ENCODE measurements at places on chromosomes 6 and 20.

DNA sequence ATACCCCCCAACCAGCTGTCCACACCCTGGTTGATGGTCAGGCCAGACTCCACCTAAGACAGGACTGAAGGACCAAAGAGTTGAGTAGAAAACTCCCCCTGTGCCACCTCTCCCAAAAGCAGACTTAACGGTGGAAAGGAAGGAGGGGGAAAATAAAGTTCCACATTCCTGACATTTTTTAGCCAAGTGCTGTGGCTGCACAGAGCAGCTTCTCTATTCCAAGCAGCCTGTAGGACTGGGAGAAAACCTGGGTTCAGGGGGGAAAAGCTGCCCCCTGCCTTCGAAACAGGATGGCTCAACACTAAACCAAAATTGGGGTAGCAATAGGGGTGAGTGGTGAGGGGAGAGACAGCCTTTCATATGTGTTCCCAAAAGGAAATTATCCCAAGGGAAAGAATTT lies 3.6 kb downstream of the TRAM2 start:
- DNase-seq, result no peak

- DNase-seq, result peak; percentile 75
These were observed 32.5 kb downstream of the PRR18 start for GRCh38 chr6:166275714-166276166.

- no peak for DNase-seq
These were observed 312.4 kb downstream of the CDKAL1 start for GRCh38 chr6:20846602-20847028.

DNA sequence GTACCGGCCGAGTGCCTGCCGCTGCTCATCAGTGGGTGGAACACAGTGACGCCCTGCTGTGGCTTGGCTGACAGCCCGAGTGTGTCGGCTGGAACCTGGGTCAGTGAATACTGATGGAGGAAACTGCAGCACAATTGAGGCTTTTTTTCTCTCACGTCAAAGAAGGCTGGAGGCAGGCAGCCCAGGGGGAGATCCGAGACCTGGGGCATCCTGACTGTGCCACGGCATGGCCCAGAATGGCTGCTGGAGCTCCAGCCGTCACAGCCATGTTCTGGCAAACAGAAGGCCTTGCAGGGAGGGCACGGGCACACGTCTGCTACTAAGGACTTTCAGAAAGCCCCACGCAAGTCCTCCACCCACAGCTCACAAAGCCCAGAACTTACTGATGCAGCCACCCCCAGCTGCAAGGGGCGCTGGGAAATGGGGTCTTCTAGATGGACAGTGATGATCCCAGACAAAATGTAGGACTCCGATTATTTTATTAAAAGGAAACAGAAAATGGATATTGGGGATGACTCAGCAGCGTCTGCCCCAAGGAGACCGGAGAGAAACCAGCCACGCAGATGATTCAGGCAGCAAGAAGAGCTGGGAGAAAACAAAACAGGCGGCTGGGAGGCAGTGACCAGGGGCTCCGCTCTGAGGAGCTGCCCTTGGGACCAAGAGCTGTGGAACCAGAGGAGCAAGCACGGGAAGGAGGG lies 140.0 kb downstream of the TAF4 start:
- DNase-seq, result no peak

GRCh38 chr6:90035047-90035723 lies 140.9 kb downstream of the GJA10 start:
- DNase-seq, result no peak

GRCh38 chr6:166989427-166990032 lies 9.7 kb upstream of the CEP43 start:
- DNase-seq, result peak; percentile 56

DNA sequence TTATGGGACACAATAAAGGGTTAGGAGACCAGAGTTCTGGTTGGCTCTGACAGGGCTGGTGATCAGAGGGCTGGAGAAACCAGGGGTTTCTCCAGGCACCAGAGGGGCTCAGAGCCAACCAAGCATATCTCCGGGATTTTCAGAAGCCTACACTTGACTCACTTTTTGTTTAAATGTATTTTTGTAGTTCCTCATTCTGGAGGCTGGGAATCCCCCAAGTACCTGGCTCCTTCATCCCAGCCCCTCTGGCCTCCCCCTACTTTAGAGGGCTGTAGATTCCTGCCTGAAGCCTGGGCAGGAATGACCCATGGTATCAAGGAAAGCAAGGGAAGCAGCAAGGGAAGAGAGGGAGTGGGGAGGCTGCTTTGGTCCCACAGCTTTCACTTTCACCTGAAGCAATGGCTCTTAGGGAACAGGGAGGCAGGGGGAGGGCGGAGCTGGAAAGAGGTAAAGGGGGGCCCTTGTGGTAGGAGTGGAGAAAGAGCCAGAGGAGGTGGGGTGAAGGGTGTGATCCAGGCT lies 973 bp downstream of the CD40 start:
- no peak for DNase-seq

GRCh38 chr20:2130062-2130591 lies 28.5 kb downstream of the STK35 start:
- DNase-seq, result no peak

DNA sequence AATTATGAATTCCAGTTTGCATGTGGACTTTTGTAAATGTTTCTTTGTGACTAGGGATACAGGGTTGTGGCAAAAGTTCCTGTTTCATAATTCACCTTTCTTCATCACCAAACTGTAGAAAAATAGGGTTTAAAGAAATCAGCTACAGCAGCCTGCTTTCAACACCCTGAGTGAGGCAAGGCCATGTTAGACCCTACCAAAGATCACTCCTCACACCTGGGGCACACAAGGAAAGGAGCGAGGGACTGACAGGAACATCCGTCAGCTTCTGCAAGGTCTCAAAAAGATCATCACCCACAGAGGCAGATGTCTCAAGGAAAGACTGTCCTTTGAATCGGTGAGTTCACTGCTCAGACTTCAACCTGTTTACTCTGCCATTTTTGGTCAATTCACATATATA lies 10.5 kb upstream of the STX11 start:
- DNase-seq, result no peak

GRCh38 chr6:143772116-143773086 lies 70.7 kb upstream of the LTV1 start:
- DNase-seq, result peak; percentile 47

DNA sequence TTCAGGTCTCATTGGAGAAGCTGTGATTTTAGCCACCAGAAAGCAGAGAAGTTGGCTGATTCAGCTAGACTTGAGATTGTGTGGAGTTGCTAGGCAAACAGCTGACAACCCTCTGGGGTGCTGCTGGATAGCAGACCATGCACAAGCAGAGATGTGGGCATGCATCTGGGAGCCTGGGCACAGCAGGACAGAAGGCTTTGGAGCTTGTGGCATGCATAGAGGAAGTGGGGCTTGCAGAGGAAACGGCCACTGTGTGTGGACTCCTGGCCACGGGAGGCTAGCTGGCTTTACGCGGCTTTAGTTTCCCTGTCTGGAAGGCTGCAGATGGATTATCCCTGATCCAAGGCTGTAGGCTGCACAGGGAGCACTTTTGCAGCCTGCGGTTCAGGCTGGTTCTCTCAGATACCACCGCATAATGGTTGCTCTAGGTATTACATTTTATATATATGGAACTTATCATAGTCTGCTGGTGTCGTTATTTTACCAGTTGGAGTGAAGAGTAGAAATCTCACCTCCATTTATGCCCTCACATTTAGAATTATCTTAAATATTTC lies 10.4 kb downstream of the ZNF831 start:
- DNase-seq, result no peak

- peak; percentile 72 for DNase-seq
These were observed 129.8 kb upstream of the EDN1 start for GRCh38 chr6:12160326-12160725.

DNA sequence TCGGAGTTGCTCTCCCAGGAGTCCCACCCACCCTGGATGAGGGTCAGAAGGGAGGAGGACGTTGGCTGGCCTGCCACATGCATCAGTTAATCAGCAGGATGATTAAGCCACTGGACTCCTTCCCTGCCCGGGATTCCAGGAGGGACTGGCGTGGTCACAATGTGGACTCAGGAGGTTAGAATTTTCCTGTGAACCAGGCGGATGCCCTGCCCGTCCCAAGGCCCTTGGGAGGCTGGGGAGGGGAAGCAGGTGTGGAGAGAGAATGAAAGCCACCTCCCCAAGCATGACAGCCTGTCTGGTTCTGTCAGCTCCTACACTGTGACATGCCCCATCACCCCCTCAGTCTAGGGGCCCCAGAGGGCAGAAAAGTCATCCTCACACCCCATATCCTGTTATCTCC lies 11.6 kb upstream of the ITPR3 start:
- DNase-seq, result peak; percentile 91

- peak; percentile 24 for DNase-seq
These were observed 82.7 kb downstream of the TIAM2 start for GRCh38 chr6:155077784-155078183.

GRCh38 chr6:53095716-53096115 lies 30.5 kb downstream of the FBXO9 start:
- DNase-seq, result peak; percentile 44

- no peak for DNase-seq
These were observed 41.1 kb upstream of the NKX2-2 start for GRCh38 chr20:21554985-21555384.

DNA sequence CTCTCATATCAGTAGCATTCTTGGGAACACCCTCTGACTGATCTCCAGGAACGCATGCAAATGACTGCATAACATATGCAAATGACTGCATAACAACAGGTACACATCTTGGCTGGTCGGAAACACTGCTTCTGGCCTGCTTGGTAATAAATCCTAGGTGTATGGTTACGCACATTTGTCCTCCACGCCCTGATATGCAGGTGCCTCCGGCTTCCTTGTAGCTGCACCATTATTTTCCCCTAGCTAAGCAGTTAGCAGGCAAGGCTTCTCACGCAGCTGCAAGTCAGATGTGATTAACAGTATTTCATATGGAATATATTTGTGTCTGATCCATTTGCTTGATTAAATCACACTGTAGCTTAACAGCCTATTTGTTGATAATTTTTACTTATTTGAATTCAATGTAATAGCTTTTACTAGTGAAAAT lies 5.9 kb downstream of the RPS6KA2 start:
- DNase-seq, result no peak

DNA sequence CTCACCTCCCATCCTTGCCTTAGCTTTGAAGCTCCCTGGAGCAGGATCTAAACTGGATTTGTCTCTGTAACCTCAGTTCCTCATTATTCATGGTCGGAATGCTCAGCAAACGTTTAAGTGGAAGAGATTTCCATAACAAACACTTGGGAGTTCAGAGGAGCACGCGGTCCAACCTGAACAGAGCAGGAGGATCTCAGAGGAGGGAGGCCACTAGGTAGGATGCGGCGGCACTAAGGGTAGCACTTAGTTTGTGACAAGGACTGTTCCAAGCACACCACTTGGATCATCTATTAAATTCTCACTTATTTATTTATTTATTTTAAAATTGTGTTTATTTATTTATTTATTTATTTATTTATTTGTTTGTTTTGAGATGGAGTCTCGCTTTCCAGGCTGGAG lies 13.3 kb upstream of the CCN5 start:
- no peak for DNase-seq

- no peak for DNase-seq
These were observed 173.5 kb downstream of the COL9A1 start for GRCh38 chr6:70129341-70129740.

- peak; percentile 56 for DNase-seq
These were observed 5.6 kb downstream of the BRD2 start for GRCh38 chr6:32974016-32974333.

GRCh38 chr20:46588532-46589511 lies 38.4 kb upstream of the OCSTAMP start:
- no peak for DNase-seq

- no peak for DNase-seq
These were observed 35.8 kb upstream of the TPD52L1 start for GRCh38 chr6:125117818-125118217.

DNA sequence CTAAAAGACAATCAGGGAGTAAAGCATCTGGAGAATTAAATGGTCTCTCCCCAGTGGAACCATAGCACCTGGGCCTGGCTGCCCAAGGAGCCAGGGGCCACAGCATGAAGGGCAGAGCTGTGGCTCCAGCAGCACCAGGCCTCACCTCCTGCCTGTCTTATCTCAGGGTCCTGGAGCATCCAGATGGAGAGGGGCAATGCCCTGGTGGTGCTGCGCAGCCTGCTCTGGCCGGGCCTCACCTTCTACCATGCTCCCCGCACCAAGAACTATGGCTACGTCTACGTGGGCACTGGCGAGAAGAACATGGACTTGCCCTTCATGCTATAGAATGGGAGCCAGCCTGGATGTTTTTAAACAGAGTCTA lies 17.0 kb downstream of the MRPS18A start:
- no peak for DNase-seq

DNA sequence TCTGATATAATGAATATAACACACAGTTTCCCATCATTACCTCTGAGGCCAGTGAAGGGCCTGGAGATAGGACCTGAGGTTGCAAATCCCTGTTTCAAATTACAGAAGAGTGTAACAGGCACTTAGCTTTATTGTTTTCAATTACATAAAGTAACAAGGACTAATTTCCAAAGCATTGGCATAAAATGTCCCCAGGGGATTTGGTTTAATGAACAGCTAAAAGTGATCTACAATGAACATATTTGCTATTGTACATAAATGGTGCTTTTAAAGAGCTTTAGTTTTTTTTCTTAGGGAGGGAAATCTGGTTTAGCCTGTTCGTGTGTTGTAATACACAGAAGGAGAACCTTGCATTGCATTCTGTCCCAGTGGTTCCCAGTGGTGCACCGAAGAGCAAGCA lies 54.4 kb downstream of the HMGN3 start:
- DNase-seq, result no peak

- peak; percentile 80 for DNase-seq
These were observed 4.9 kb upstream of the CD24 start for GRCh38 chr6:106979435-106979884.
